ENCODE measurements at places on chromosomes 7 and 10.

- DNase-seq = no peak
Measured at GRCh38 chr7:106257752-106258151, 27.0 kb downstream of the NAMPT start.

GRCh38 chr10:116256752-116257259, 16.2 kb downstream of the GFRA1 start:
- no peak for DNase-seq

DNA sequence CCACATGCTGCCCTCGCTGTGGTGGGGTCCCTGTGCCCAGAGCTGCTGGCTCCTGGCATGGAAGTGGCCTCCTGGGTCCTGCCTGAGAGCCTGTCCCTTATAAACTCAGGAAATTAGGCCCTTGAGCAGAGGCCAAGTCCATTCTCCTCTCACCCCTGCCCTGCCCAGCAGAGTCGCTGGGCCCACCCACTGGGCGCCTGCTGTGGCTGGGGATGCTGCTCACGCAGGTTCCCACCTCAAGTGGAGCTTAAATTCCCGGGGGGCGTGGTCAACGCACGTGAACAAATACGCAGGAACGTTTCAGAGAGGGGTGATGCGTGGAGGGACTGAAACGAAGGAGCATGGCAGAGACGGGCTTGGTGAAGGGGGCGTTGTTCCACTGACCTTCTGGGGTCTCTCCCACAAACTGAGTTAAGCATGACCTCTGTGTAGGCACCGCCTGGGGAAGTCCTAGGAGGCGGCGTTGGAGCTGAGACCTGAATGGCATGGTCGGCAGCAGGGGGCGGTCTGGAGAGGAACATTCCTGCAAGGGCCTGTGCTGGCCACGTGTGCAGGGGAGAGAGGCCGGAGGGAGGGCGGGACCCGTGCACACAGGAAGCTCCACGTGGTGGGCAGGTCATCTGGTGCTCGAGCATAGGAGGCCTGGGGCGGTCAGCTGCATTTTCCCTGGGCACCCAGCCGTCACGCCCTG, 27.9 kb downstream of the FAM20C start:
- DNase-seq = no peak

GRCh38 chr7:30796105-30796869, 25.1 kb downstream of the MINDY4 start:
- DNase-seq = no peak

DNA sequence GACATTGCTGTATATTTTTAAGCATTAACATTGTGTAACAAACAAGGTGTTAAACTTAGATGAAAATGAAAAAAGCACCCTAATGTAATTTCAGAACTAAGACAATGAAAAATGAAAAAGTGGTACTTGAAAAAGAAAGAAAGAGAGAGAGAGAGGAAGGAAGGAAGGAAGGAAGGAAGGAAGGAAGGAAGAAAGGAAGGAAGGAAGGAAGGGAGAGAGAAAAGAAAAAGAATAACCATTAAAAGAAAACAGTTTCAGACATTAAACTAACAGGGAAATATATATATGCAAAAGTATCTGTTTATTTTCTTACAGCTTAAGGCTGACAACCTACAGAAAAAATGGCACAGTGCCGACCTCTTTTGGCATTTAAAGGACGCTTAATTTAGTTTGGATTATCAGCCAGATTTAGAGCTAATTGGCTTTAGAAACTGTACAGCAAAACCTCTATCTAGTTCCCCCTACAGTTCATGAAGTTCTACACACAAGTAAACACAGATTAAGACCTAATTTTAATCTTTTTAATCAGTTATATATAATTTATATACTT, 13.8 kb downstream of the MTERF1 start:
- DNase-seq = no peak

- peak; percentile 35 for DNase-seq
Measured at GRCh38 chr7:24381894-24382505, 98.0 kb downstream of the NPY start.
